ENCODE measurements at places on chromosomes 16 and 17. TPM values are rescaled to one million over a fixed set of nuclear protein-coding genes. Genes with fewer than 3 reads are reported as not detected.

- no peak overlapping the region for H3K4me3 ChIP-seq
- no peak for DNase-seq
- H3K36me3 ChIP-seq: no peaks in the 10 kb centered on the region
Measured at GRCh38 chr16:80973991-80974390, 32.7 kb downstream of the CMC2 start.

DNA sequence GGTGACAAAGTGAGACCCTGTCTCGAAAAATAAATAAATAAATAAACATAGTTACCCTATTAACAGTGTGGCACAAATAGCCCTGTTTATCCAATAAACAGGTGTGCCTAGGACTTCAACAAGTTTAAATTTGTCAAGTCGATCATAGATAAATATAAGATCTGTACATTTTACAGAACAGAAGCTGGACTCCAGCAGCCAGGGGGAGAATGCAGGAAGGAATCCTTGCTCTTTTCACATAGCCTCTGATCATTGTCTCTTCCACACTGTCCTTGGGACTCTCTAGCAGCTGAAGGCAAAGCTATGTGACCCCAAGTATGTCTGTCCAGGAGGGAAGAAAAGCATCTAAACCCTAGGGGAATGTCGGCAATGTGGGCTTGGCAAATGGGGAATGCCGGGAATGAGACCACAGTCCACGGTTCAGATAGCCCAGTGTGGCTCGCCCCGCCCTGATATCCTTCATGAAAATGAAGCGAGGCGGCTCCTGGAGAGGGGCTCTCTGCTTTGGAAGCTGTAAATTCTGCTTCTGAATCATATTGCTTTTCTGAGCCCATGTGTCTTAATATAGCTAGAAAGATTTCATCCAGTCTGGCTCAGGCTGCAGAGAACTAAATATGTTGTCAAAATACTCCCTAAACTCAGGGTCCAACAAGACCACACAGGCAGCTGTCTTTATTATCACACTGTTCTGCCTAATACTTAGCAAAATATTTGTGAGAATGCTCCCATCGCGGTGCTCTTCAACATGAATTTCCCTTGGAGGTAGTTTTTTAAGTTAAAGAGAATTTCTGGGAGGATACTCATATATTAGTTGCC, 24.9 kb upstream of the GRB2 start:
- DNase-seq: no peak
- no peak overlapping the region for H3K4me3 ChIP-seq
- H3K27ac ChIP-seq: no peak overlapping the region

GRCh38 chr16:76970087-76970744, 220.8 kb upstream of the MON1B start:
- no peak overlapping the region for H3K4me3 ChIP-seq
- no peaks in the 10 kb centered on the region for H3K36me3 ChIP-seq
- no peak overlapping the region for H3K27ac ChIP-seq
- H3K4me1 ChIP-seq: no peaks in the 10 kb centered on the region

DNA sequence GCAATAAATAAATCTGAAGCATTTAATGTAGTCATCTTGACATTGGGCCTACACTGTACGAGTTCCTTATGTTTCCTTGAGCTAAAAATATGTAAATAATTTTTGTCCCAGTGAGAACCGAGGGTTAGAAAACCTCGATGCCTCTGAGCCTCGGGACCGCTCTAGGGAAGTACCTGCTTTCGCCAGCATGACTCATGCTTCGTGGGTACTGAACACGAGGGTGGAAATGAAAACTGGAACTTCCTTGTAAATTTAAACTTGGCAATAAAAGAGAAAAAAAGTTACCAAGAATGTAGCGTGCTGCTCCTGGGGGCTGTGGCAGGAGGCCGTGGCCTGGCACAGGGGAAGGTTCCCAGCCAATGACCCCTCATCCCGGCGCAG, 74.1 kb downstream of the SOCS1 start:
- no peak overlapping the region for H3K4me3 ChIP-seq
- DNase-seq: no peak
- H3K27me3 ChIP-seq: no peaks in the 10 kb centered on the region
- no peaks in the 10 kb centered on the region for H3K4me1 ChIP-seq
- H3K36me3 ChIP-seq: no peaks in the 10 kb centered on the region

- no peak overlapping the region for H3K27ac ChIP-seq
- DNase-seq: no peak
- H3K4me3 ChIP-seq: no peak overlapping the region
- H3K36me3 ChIP-seq: no peaks in the 10 kb centered on the region
- no peaks in the 10 kb centered on the region for H3K4me1 ChIP-seq
Measured at GRCh38 chr16:63808730-63809129, 1313.1 kb downstream of the CDH11 start.

DNA sequence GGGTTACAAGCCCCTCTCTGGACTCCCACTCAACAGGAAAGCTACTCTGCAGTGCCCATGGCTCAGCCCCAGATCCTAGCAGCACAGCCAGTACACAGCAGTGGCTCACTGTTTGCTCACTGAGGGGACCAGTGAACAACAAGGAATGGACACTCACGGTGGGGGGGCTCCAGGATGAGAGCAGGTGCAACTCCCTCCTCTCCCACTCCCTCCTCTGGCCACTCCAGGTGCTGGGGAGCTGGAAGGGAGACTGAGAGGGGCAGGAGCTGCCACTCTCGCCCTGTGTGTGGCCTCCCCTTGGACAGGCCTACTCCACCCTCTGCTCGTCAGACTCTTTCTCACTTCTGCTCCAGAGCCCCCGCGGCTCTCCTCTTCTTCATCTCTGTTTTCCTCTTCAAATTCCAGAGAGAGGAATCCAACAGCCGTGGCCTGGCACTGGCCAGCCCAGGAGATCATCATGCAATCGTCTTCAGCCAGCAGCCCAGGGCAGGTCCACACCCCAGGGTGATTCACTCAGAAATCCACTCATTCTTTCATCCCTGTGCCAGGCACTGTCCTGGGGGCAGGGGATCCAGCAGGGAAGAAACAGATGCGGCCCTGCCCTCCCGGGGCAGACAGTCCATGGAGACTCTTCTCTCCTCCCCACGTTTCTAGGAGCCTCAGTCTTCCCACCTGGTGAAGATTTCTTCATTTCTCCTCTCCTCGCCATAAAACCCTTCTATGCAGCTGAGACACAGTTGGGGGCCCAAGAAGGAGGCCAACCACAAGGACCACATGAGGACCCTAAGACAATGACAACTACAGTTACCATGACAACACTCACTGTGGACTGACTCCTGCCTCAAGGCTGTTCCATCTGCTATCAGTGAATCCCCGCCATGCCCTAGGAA, 30.7 kb downstream of the CFAP20 start:
- no peaks in the 10 kb centered on the region for H3K36me3 ChIP-seq
- no peaks in the 10 kb centered on the region for H3K27me3 ChIP-seq
- no peak overlapping the region for H3K27ac ChIP-seq

- H3K4me1 ChIP-seq: no peaks in the 10 kb centered on the region
- peak within 1 kb of the TSS; percentile 93 for H3K27ac ChIP-seq
- no peaks in the 10 kb centered on the region for H3K27me3 ChIP-seq
- peak; percentile 65 for DNase-seq
Measured at GRCh38 chr17:28896884-28897768, at the start of gene FLOT2. Gene FLOT2 (minus strand): TSS chr17:28897733. CDS start chr17:28897574, 159 bp downstream.

GRCh38 chr17:65431116-65431515, 130.3 kb downstream of the AXIN2 start:
- H3K4me3 ChIP-seq: no peak overlapping the region
- H3K27me3 ChIP-seq: no peaks in the 10 kb centered on the region
- no peak overlapping the region for H3K27ac ChIP-seq
- no peaks in the 10 kb centered on the region for H3K36me3 ChIP-seq
- no peaks in the 10 kb centered on the region for H3K4me1 ChIP-seq

DNA sequence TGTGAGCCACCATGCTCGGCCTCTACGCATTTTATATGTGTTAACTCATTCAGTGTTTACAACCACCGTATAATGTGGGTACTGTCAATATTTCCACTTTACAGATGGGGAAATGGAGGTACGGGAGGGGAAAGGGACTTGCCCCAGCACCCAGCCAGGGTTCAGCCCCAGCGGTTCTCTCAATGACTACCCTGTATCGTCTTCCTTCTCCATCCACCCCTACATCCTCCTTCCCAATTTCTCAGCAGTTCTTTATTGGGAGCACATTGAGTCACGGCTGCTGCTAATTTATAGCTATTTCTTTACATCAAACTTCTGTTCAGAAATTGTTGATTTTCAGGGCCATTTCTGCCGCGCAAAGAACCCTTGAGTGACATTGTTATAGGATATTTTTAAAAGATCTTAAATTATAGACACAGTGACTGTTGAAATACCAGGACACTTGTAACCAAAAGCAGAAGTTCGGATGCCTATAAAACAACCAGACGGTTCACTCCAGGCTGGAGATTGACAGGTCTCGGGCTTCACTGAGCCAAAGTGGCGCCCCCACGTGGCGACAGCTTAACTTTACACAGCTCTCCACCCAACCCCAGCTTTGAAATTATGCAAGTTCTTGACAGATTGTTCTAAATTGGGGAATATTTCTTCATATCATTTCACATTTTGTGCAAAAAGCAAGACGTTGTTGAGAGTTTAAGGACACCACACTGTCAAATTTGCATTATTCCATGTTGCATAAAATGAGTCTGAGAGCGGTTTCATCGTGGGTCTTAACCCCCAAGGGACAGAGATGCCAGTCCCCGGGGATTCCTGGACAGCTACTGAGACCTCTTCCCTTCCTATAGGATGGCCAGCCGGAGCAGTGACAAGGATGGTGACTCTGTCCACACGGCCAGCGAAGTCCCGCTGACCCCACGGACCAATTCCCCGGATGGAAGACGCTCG, 11.8 kb downstream of the SYT17 start:
- H3K4me1 ChIP-seq: no peaks in the 10 kb centered on the region
- peak; percentile 35 for DNase-seq
- no peaks in the 10 kb centered on the region for H3K27me3 ChIP-seq

DNA sequence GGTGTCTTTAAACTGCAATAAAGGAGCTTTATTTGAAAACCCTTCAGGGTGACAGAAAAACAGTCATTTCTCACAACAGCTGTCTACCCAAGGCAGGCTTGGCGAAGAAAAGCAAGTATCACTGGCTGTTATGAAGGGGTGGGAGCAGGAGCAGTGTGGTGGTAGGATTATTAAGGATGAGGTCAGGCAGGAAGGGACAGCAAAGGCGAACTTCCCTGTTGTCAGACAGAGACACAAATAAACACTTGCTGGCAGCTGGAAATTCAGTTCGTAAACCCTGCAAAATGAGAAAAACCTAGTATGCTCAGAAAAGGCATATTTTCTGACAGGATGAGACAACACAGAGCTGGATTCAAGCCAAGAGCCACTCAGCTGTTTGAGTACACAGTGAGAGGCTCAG, 416.3 kb upstream of the CDH5 start:
- H3K27me3 ChIP-seq: no peaks in the 10 kb centered on the region
- no peaks in the 10 kb centered on the region for H3K4me1 ChIP-seq
- no peak overlapping the region for H3K4me3 ChIP-seq

- peak overlapping the region; percentile 80 for H3K27ac ChIP-seq
- no peak overlapping the region for H3K4me3 ChIP-seq
- H3K27me3 ChIP-seq: no peaks in the 10 kb centered on the region
- H3K4me1 ChIP-seq: peaks cover 6% of the 10 kb centered on the region
- peak; percentile 91 for DNase-seq
Measured at GRCh38 chr17:82804442-82805191, 35.2 kb downstream of the ZNF750 start.

- no peak overlapping the region for H3K27ac ChIP-seq
- H3K27me3 ChIP-seq: no peaks in the 10 kb centered on the region
- DNase-seq: peak; percentile 59
- H3K4me1 ChIP-seq: peaks cover 19% of the 10 kb centered on the region
Measured at GRCh38 chr17:82300707-82301270, 16.6 kb downstream of the CD7 start.

DNA sequence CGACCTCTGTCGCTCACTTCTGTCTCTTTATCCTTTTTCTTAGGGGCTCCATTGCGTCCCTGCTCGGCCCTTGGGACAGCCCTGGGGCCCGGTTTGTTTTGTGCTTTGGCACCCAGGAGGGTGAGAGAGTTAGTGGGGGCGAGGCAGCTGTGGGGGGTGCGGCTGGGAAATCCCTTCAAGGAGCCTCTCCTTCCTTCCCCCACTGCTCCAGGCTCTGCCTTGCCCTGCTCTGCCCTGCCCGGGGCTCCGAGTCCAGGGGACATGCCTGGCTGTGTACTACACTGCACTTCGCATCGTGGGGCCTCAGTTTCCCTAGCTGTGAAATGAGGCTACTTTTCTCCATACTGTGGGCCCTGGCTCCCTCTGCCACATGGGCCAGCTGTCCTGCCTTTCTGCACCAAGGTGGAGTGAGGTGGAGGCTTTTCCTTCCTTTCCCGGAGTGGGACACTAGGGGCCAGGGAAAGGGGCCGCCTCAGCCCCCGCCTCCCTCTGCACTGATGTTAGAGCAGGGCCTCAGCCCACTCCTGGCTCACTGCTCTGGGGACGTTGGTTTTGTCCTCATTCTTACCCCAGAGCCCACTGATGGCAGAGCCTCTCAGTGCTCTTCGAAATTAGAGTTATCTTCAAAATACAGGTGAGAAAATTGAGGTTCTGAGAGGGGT, 980 bp downstream of the LLGL1 start:
- no peaks in the 10 kb centered on the region for H3K36me3 ChIP-seq
- peak overlapping the region; percentile 82 for H3K27ac ChIP-seq
- peak overlapping the region; percentile 53 for H3K4me3 ChIP-seq
- DNase-seq: peak; percentile 39
- peaks cover 8% of the 10 kb centered on the region for H3K4me1 ChIP-seq

GRCh38 chr16:30889721-30890120, 4.2 kb downstream of the BCL7C start:
- DNase-seq: no peak
- no peak overlapping the region for H3K4me3 ChIP-seq
- no peaks in the 10 kb centered on the region for H3K36me3 ChIP-seq
- H3K4me1 ChIP-seq: peaks cover 6% of the 10 kb centered on the region
- no peak overlapping the region for H3K27ac ChIP-seq

- H3K27ac ChIP-seq: no peak overlapping the region
- H3K4me3 ChIP-seq: no peak overlapping the region
Measured at GRCh38 chr16:23225634-23226033, 43.1 kb downstream of the SCNN1G start.

GRCh38 chr17:29686993-29687590, 64.4 kb upstream of the CORO6 start:
- H3K27me3 ChIP-seq: no peaks in the 10 kb centered on the region
- H3K36me3 ChIP-seq: no peaks in the 10 kb centered on the region
- DNase-seq: no peak
- no peak overlapping the region for H3K27ac ChIP-seq

- no peaks in the 10 kb centered on the region for H3K36me3 ChIP-seq
- H3K27ac ChIP-seq: no peak overlapping the region
- no peak overlapping the region for H3K4me3 ChIP-seq
- H3K27me3 ChIP-seq: no peaks in the 10 kb centered on the region
Measured at GRCh38 chr17:6421700-6422604, 13.0 kb downstream of the AIPL1 start.

- H3K4me1 ChIP-seq: peaks cover 3% of the 10 kb centered on the region
- H3K27ac ChIP-seq: peak overlapping the region; percentile 65
- no peaks in the 10 kb centered on the region for H3K27me3 ChIP-seq
- H3K4me3 ChIP-seq: no peak overlapping the region
Measured at GRCh38 chr17:40355804-40356758, 8.5 kb downstream of the GJD3 start.

The CD300LB gene
- total RNA-seq: 0.48 TPM

The KRTAP4-6 gene
- not detected for total RNA-seq

The PARD6A gene
- 1.6 TPM for total RNA-seq

The ZNF287 gene
- 29.5 TPM for total RNA-seq

The TBC1D3C gene
- 0.35 TPM for total RNA-seq
